Activated T-cell treated with anti-CD3 and anti-CD28 coated beads for 1 hour (primary cell): ENCODE measurements at places on chromosomes 7 and 10.

GRCh38 chr10:15715619-15716227 is 4.0 kb downstream of the ITGA8 start:
- DNase-seq = no peak

DNA sequence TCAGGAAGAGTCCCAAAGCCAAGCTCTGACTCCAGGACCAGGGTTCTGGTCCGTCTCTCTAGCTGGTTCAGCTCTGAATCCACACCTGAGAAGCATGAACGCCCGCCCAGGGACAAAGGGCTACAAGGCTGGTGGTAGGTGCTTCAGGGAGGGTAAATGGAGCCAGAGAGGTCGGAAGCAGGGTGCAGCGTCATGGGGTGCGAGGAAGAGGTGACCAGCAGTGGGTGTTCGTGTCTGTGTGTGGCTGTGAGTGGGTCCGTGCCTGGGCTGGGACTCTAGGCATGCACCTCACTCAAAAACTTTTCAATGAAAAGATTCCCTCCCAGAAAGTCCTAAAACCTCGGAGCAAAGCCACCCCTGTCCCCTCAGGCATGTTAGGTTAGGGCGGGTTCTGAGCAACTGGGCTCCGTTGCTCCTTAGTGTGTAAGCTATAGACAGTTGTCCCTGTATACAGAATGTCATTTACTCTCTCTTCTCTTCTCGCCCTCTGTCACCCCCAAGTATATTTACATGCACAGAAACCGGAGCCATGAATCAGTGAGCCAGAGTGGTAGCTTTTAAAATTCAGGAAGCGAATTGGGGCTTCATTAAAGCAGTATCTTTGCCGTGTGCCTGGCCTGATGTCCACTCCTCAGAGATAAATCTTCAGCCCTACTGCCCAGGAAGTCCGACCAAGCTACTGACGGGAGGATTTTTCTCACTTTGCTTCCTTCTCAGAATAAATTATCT is 12.3 kb upstream of the GATA3 start:
- no peak for DNase-seq

GRCh38 chr7:14767716-14768425 is 134.7 kb downstream of the DGKB start:
- no peak for DNase-seq

- DNase-seq = no peak
Observed at GRCh38 chr7:134368851-134369544, 52.3 kb upstream of the SLC35B4 start.

GRCh38 chr7:2175091-2175490 is 57.7 kb downstream of the MAD1L1 start:
- no peak for DNase-seq

DNA sequence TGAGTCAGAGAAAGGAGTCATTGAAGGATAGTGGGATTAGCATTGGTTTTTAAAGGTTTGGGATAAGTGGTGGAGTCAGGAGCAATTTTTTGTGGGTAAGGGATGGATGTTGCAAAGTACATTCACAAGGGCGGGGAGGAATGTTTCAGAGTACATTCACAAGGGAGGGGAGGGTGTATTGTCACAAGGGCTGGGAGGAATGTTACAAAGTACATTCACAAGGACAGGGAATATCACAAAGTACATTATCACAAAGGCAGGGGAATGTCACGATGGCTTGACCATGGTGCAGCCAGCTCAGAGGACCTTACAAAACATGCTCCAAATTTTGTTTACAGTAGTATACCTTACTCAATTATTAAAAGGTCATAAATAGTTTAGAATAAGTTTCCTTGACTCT is 30.3 kb downstream of the C1GALT1 start:
- no peak for DNase-seq

DNA sequence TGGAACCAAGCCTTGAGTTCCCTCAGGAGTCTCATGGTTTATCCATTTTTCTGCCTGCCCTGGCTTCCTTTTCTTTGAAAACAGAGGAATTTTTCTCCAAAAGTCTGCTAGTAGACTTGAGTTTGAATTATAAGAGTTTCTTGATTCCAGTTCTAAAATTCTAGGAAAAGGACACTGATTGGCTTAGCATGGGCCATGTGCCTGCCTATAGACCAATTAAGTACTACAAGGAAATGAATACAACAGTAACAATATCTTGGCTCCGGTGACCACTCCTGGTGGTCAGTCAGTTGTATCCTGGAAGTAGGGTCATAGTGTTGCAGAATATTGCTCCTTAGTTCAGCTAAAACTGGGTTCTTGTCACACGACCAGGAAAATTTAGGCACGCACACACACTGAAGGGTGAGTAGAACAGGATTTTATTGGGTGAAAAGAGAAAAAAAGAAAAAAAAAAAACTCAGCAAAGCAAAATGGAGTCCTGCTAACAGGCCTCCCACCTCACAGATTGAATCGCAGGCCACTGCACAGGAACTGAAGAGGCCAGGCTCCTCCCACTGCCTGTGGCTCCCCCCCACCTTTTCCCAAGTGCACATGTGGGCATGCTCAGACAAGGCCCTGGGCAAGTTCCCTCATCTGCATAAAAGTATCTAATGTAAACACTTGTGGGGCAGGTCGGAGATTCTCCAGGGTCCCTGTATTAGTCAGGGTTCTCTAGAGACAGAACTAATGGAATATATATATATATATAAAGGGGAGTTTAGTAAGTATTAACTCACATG is 155.1 kb downstream of the LYZL1 start:
- DNase-seq = no peak

DNA sequence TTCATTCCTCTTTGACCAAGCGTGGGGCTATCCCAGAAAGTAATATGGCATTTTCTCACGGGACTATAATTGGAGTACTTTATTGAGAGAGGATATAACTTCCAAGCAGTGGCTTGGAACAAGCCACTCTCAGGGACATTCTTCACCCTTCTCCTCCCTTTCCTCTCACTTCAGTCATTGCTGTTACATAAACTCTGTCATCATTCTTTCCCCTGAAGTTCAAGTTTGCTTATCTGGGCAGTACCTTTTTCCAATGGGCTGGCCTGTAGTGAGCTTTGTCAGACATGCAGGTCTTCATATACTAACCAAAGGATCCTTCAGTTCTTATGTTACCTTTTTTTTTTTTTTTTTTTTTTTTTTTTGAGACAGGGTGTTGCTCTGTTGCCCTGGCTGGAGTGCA is 58.7 kb upstream of the KMT2E start:
- DNase-seq = no peak

- no peak for DNase-seq
Observed at GRCh38 chr10:68176797-68177196, 55.1 kb downstream of the ATOH7 start.

GRCh38 chr7:68699090-68699711 is 899.1 kb upstream of the AUTS2 start:
- no peak for DNase-seq

DNA sequence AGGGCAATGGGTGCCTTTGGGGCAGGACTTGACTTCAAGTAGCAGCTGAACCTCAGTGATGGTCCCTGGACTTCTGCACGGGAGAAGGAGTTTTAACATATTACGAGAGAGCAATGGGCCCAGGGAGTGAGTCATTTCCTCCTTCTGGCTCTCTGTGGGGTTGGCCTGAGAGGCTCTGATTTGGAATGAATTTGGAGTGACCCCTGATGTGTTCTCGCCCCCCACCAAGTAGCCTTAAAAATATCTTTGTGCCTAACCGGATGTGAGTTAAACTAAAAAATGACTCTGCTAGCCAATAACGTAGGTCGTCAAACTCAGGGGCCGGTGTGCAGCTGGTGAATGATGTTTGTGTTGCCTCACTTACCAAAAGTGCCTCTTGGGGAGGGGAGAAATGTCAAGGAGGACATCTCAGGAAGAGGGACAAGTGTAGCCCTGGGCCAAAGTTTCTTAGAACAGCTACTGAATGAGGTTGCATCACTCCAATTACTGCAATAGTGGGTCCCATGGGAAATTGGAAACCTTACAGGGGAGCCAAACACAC is 656.6 kb downstream of the INHBA start:
- no peak for DNase-seq

DNA sequence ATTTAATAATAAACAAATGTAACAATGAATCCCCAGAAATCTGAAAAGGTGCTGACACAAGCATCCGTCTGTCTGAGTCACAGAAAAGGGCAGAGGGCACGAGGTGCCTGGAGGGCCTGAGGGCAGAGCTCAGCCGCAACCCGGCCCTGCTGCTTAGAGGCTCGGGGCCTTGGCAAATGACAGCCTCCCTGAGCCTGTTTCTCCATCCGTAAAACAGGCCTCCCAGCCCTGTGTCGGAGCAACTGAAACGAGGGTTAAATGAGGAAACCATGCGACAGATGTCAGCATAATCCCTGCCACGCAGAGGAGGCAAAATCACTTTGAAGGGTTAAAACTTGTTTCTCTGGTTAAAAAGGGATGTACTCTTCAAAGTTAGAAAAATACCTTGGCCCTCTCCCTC is 24.9 kb downstream of the NUDT1 start:
- no peak for DNase-seq

DNA sequence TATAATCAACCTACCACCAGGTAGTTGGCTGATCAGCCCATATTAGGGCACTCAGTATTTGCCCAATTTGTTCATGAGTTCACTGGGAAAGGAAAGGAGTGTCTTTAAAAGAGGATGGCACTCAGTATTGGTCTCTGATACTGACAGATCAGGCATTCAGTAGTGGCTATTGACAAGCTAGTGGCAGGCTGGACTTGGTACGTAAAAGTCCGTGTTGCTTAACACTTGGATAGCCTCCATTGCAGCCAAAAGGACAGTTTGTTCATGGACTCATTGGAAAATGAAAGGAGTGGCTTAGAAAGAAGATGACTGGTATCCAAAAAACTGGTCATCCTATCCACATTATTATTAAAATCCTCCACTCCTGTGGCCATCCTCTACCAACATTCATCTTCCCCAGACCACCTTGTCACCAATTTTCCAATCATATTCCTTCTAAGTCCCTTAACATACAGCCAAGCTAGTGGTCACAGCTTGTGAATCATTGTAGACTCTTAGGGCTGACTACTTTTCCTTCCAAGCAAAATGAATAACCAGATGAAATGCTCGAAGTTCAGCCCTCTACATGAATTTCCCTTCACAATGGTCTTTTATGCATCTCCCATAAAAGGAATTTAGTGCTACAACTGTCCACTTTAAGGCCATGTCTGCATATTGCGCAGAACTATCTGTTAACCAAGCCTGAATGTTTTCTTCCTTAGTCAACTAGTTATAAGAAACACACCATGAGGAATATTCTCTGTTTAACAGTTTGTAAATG is 78.6 kb upstream of the MAGI2 start:
- no peak for DNase-seq

GRCh38 chr7:121755818-121756552 is 117.0 kb upstream of the PTPRZ1 start:
- DNase-seq = no peak

- DNase-seq = no peak
Observed at GRCh38 chr10:58963101-58963534, 213.3 kb upstream of the PHYHIPL start.

DNA sequence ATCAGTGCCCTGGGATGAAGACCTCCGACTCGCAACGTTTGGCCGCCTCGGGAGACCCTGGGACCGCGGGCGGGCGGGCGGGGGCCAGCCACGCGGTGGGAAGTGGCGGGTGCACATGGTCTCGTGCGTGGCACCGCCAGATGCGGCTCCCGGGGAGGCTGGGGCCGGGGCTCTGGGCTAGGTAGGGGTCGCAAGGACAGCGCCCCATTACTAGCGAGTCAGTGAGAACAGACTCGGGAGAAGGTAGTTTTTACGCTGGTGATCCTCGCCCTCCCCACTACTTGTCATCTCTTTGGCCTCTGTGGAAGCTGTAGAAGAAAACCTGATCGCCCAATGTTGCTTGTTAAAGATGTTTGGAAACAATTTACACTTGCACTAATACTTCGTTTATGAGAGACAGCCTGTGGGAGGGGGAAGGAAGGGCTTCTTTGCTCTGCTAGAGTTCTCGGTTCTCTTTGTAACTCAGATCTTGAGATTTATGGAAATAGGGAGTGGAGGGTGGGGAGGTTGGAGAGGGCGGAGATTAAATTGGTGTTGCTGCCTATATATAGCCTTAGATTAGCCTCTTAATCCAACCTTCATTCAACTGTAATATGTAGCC is 591 bp downstream of the BZW2 start:
- DNase-seq = no peak

DNA sequence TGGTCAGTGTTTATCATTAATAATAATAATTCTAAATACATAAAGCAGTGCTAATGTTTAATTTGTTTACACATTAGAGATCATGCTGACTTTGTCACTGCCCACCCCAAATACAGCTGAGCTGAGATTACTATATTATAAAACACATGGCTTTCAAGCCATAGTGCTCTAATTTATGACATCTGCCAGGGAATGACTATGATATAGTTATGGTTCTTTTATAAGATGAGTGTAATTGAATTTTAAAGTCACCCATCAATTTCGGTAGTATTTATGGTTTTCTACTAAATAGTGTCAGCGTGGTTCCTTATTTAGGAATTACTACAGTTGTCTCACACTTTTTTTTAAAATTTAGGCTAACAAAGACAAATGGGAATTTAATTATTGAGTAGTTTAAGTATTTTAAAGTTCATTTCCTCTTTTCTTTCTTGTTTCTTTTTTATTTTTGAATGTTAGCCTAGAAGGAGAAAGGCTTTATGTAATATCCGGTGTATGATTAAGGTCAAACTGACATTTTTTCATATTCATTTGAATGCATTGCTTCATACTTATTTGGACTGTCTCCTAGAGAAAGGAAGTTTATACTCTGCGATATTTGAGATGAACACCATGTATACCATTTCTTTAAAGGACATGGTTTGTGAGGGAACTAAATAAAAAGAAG is 3.9 kb downstream of the CDK14 start:
- DNase-seq = no peak

- DNase-seq = no peak
Observed at GRCh38 chr10:74753442-74754211, 72.8 kb upstream of the KAT6B start.
